ENCODE measurements at places on chromosomes 5 and 9.

GRCh38 chr5:72790186-72790585 lies 26.3 kb upstream of the TNPO1 start:
- no peak for DNase-seq

DNA sequence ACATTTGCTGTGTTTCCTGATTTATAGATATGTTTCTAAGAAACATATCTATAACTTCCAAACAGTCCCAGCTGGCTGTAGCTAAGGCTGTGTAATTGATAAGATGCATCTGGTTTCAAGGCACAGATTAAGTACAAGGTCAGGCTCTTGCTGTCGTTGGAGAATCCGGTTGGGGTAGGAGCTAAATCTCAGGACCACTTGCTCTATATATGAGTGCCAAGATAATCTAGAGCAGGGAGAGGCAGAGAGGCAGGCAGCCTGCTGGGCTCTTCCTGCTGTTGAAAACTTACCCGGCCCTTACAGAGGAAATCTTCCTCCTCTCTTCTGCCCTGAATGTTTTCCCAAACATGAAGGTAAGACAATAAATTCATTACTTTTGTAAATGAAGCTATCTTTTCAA lies at the start of gene C7:
Gene C7, plus strand, starts transcription at position 234 of the 400 bp plus-strand sequence. Its CDS starts 114 bp downstream, at position 348.
- no peak for DNase-seq

GRCh38 chr5:91277093-91277626 lies 106.0 kb downstream of the ARRDC3 start:
- no peak for DNase-seq

GRCh38 chr5:77065256-77065655 lies 21.8 kb downstream of the ZBED3 start:
- DNase-seq: no peak

- DNase-seq: no peak
These were observed 589.1 kb upstream of the ADAMTS16 start for GRCh38 chr5:4551034-4551433.

DNA sequence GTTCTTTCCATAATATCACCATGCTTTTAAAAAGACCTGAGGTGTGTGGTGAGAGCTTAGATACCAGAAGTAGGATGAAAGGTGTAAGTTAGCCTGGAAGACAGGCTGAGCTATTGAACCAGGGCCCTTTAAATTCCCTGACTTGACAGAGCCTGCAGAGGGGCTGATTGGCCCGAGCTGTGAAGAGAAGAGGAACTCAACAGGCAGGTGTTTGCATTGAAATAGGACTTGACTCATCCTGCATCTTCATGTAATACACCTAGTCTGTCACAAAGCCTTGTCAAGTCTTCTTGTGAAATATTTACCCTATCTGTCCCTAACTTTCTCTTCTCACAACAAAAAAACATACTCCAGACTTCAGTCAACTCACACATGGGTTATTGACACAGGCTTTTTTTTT lies 16.6 kb upstream of the ANP32B start:
- no peak for DNase-seq

- DNase-seq: no peak
These were observed 58.2 kb upstream of the GGTA1 start for GRCh38 chr9:121557581-121558447.

DNA sequence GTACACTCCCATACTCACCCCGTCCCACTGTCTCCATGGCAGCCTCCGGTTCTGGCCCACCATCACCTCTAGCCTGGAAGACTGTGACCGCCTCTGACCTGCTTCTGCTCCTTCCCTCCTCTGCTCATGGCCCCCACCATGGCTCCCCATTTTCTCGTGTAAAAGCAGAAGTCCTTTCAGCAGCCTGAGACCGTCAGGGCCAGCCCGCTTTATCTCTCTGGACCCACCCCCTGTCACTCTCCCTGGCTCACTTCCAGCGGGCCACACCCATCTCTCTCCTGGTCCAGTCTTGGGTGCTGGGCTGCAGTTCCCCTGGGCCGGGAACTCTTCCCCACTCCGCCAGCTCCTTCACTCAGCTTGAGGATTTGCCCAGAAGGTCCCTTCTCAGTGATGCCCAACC lies 96.0 kb upstream of the RUFY1 start:
- no peak for DNase-seq

DNA sequence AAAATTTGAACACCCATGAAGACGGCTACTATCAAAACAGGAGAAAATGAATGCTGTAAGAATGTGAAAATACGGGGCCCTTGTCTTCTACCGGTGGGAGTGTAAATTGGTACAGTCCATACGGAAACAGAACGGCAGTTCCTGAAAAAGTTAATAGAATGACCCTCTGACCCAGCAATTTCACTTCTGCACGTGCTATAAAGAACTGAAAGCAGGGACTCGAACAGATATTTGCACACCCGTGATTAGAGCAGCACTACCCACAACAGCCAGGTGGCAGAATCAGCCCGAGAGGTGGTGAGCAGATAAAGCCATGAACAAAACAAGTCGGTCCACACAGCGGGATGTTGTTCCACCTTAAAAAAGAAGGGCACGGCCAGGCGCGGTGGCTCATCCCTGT lies 22.6 kb upstream of the SLC12A7 start:
- no peak for DNase-seq

GRCh38 chr5:133357758-133358157 lies 254.6 kb downstream of the FSTL4 start:
- DNase-seq: no peak

GRCh38 chr5:157540707-157541446 lies 34.7 kb downstream of the ADAM19 start:
- DNase-seq: peak; percentile 7

GRCh38 chr5:172336264-172336663 lies 52.7 kb upstream of the UBTD2 start:
- no peak for DNase-seq

GRCh38 chr9:93209097-93209496 lies 25.2 kb downstream of the WNK2 start:
- DNase-seq: no peak

- no peak for DNase-seq
These were observed 21.2 kb downstream of the ADAM19 start for GRCh38 chr5:157554179-157555036.

GRCh38 chr5:1106385-1107166 lies 5.3 kb downstream of the SLC12A7 start:
- DNase-seq: no peak

- no peak for DNase-seq
These were observed 22.4 kb upstream of the ANGPTL2 start for GRCh38 chr9:127144670-127145445.

DNA sequence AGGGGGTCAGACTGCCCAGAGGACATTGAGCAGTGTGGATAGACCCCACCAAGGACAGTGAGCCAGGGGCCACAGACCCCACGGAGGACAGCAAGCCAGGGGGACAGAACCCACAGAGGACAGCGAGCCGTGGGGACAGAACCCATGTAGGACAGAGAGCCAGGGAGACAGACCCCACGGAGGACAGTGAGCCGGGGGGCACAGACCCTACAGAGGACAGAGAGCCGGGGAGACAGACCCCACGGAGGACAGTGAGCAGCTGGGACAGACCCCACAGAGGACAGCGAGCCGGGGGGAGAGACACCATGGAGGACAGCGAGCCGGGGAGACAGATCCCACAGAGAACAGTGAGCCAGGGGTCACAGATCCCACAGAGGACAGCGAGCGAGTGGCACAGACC lies 3.4 kb upstream of the ZDHHC11 start:
- no peak for DNase-seq

- no peak for DNase-seq
These were observed 4.0 kb downstream of the MAT2B start for GRCh38 chr5:163509291-163509951.

GRCh38 chr5:116510517-116510916 lies 64.1 kb downstream of the SEMA6A start:
- DNase-seq: no peak

GRCh38 chr9:36023260-36024048 lies 13.3 kb upstream of the RECK start:
- DNase-seq: peak; percentile 62

GRCh38 chr9:4146293-4146692 lies 153.6 kb downstream of the GLIS3 start:
- no peak for DNase-seq

DNA sequence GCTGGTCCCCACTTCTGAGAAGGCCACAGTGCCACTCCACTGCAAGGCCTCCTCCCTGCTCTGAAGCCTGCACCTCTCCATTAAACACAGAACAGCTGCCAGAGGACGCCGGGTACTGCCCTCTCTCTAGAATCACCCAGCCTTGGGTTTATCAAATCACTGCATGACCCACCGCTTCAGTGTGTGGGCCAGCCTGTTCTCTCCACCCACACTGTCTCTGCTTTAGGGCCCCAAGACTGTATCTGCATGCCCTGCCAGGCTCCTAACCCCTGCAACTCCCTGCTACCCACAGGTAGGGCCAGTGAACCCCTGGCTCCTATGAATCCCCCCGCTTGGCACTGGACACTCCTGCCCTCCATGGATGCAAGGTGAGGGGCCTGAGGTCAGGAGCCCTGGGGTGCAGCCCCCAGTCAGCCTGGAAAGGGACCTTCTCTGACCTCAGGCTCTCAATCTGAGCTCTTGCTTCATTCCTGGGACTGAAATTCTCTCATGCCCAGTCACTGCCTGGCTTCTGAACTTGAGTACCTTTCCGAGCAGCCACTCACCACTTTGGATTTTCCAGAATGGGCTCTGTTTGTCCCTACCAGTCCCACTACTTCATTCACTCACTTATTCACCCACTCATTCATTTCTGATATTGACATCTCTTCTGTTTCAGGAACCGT lies 206.3 kb downstream of the GABBR2 start:
- DNase-seq: no peak

GRCh38 chr9:129023036-129023907 lies 4.9 kb downstream of the SH3GLB2 start:
- DNase-seq: no peak

Measured in T follicular helper cell (primary cell).